ENCODE measurements at places on chromosomes 11 and 22.

DNA sequence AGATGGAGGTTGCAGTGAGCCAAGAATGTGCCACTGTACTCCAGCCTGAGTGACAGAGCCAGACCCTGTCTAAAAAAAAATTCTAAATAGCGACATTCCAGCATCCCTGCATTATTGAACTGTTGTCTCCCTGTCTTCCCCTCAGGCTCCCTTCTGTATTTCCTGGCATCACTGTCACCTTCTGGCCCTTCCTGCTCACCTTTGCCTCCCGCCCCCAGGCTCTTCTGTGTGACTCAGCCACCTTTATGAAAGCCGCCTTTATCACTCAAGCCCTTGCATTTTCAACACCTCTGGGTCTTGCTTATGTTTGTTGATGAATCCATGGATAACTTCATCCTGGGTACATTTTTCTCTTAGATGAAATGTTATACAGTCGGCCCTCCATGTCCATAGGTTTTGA is 21.1 kb downstream of the UBASH3B start:
- no peak for DNase-seq

DNA sequence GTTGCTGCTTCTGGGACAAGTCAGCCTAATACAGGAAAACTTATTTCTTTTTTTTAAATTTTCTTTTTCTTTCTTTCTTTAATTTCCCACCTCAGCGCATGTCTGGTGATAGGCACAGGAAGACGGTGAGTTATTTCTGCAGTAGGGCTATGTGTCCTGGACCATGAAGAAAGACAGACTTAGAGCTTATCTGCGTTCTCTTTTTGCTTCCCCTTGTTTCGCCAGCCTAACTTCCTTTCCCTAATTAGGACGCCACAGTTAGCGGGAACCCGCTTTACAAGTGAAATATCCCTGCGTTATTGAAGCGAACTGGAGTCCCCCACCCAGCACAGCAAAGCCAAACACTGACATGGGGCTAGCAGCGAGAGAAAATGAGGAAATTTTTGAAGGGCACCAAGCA is 8.6 kb downstream of the OR6M1 start:
- DNase-seq: no peak

- peak; percentile 11 for DNase-seq
Observed at GRCh38 chr11:104333977-104334376, 170.0 kb upstream of the PDGFD start.

GRCh38 chr22:44464000-44464399 is 34.0 kb downstream of the RTL6 start:
- DNase-seq: no peak

- no peak for DNase-seq
Observed at GRCh38 chr11:21446939-21447590, 745.8 kb upstream of the ANO5 start.

DNA sequence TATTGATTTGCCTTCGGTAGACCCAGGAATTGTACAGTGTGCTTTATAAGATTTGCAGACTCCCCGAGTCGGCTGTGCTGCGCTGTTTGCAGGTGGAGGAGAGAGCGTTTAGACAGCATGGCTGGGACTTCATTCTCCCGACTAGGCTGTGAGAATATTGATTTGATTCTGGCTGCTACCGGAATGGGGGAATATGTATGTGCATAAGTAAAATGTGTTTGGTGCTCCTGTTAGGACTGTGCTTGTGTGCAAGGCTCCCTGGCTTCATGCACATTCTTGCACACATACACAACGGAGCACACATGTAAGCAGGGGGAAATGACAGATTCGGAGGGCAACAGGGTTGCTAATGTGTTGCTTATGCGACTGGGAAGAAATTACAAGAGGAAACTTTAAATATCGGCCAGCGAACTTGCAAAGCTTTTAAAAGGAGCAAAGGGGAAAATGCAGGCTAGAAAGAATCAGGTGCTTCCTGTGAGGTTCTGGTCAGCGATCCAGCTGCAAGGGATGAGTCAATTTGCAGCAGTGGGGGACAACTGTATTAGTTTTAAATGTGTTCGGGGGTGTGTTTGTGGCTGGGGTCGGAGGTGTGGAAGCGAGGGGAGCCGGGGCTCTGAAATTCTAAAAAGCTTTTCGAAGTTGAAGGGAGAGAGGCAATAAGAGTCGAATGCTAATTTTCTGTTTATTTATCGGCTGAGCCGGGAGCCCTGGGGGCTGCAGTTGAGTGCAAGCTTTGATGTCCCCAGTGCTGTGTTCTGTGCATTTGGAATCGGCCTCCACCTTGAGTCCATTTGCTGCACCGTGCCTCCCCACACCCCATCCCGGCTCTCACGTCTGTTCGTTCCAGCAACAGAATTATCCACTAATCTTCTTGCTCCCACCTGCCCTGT is 731 bp downstream of the NTM start:
- DNase-seq: no peak
